ENCODE measurements at places on chromosomes 7 and 10.
A peak's percentile ranks its signal among the peaks of the same experiment; 100 is the strongest.

- DNase-seq, result no peak
Observed at GRCh38 chr10:32788359-32788758, 169.7 kb downstream of the ITGB1 start.

DNA sequence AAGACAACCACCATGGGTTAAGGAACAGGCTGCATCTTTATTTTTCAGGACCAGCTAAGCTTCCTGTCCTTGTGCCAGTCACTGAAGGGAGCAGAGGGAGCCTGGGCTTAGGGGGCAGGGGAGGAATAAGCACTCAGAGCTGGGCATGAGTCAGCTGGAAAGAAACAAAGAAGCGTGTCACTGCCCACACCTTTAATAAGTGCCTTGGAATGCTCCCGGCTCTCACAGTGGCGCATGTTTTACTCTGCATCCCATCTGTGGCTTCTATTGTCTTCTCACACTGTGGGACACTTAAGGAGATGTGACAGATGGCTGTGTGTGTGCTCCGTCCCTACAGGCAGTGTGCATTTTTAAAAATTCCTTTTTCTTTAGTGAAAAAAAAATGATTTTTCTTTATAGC lies 71.7 kb downstream of the MTURN start:
- no peak for DNase-seq

DNA sequence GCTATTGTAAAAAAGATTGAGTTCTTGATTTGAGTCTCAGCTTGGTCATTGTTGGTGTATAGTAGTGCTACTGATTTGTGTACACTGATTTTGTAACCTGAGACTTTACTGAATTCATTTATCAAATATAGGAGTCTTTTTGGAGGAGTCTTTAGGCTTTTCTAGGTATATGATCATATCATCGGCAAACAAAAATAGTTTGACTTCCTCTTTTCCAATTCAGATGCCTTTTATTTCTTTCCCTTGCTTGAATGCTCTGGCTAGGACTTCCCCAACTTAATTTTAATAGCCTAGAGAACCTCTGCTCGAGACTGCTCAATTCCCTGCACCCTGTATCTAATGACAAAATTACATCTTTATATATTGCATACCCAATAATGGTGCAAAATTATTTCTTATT lies 154.4 kb downstream of the CCDC7 start:
- no peak for DNase-seq

- DNase-seq, result no peak
Observed at GRCh38 chr7:6579446-6579845, 2.2 kb downstream of the ZDHHC4 start.

GRCh38 chr7:88480896-88481295 lies 174.2 kb upstream of the STEAP4 start:
- no peak for DNase-seq

GRCh38 chr10:84114088-84114667 lies 25.1 kb upstream of the GHITM start:
- DNase-seq, result no peak

DNA sequence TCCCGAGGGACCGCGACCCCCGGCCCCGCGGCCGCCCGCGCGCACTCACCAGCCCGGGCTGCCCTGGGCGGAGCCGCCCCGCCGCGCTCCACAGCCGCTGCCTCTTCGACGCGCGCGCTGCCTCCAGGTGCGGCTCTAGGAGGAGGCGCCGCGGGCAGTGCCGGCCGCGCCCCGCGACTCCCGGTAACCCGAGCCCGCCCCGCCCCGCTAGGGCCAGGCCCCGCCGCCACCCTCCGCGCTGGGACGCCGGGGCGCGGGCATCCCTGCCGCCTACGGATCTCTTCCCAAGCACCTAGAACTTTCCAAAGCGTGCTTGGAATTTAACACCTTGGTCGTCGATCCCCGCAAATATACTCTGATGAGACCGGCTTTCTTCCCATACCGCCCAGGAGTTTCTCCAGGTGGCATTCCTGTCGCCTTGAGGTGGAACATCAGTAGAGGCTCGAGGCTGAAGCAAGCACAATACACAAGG lies at the start of gene SLC26A5:
TSS of gene SLC26A5 (minus strand) at position 159 of the 472 bp plus-strand sequence. CDS start 24,693 bp downstream, outside the sequence.
- DNase-seq, result no peak

DNA sequence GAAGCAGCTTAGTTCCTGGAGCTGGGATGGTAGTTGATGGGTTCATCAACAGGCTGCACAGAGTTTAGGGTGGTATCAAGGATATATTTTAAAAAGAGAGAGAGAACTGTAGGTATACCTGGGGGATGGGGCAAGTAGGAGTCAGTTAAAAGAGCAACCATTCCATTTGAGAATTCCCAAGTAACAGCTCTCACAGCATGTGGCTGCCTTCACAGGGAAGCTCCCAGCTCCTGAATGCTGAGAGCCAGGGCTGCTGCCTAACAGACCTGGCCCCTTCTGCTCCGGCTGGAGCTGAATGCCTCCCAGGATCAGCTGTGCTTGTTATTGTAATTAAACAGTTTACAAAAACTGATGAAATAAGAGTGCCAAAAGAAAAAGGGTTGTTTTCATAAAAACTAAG lies 58.8 kb upstream of the GPR26 start:
- no peak for DNase-seq

DNA sequence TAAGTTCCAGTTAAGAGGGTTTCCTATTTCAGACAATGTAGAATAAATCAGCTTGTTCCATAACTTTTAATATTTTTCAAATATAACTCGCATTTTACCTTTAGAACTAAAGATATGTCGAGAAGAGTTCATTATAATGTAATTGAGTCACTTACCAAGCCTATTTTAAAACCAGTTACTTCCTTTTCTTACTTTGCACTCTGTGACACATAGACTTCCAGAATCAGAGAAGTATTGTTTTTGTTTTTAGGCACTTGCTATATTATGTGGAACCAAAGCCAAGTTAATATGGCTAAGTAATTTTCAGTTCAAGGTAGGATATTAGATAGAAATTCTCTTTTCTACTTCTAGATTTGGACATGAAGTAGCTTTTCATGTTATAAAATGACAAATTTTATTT lies 182.7 kb upstream of the PRPS1L1 start:
- no peak for DNase-seq

DNA sequence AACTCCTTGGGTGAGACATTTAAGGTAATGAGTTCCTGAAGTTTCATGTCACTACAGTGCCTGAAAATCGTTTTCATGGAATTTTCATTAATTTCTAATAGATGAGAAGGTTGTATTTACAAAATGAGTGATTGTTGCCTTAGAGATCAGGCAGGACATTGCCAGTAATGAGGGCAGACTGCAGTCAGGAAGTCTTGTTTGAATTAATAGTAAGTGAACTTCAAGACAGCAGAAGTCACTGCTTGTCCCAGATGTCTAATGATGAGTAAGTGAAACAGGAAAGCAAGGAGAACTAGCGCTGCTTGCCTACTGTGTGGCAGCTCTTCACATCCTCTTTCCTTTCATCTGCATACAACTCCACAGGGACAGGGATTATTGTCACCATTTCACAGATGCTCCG lies 237.4 kb downstream of the BAMBI start:
- DNase-seq, result no peak

DNA sequence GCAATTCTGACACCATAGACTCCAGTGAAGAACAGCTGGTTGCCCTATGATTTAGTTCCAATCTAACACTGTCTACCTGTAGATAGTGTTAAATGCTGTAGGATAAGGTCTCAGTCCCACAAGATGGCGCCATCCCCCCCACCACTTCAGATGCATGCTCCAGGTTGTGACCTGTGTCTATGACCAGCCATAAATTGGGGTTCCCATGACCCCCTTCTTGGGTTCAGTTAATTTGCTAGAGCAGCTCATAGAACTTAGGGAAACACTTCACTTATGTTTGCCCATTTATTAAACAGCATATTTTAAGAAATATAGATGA lies 13.1 kb downstream of the CCSER2 start:
- no peak for DNase-seq

- no peak for DNase-seq
Observed at GRCh38 chr10:113381981-113382509, 170.8 kb upstream of the HABP2 start.

GRCh38 chr7:143314127-143314526 lies 1.8 kb upstream of the CLCN1 start:
- DNase-seq, result no peak

- DNase-seq, result no peak
Observed at GRCh38 chr7:49778731-49779270, 5.4 kb downstream of the VWC2 start.

DNA sequence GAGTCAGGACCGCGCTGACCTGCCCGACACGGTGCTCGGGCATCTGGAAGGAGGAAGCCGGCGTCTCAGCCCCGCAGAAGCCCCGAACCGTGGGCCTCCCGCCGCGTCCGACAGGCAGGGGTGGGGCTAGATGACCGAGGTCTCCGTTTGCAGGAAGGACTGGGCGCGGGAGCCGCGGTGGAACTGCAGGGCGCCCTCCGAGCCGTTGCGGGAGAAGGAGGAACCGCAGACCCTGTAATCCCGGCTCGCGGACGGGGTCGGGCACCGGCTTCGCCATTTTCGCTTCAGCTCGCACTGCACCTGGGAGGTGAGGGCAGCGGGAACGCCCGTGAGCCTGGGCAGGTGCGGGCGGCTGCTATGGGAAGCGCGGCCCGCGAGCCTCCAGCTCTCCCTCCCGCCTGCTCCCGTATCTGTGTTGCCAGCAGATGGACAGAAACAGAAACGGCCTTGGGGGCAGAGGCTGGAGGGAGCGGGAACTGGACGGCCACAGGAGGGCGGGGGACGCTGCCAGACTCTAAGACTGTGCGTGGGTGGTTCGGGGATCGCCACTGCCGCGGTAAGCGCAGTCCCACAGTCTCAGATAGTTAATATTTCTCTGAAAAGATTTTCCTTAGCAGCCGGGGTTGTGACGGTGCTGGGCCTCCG lies 114.1 kb downstream of the VIPR2 start:
- DNase-seq, result no peak

- DNase-seq, result peak; percentile 57
Observed at GRCh38 chr7:8176370-8177081, 85.4 kb downstream of the ICA1 start.

- DNase-seq, result no peak
Observed at GRCh38 chr10:60816628-60817397, 38.5 kb downstream of the CDK1 start.

GRCh38 chr7:148222721-148223120 lies 367.8 kb upstream of the C7orf33 start:
- no peak for DNase-seq

GRCh38 chr10:13100349-13101294 lies 659 bp downstream of the OPTN start:
- DNase-seq, result no peak

- no peak for DNase-seq
Observed at GRCh38 chr7:135186841-135187253, 16.3 kb upstream of the CYREN start.

All from stimulated activated naive CD4-positive, alpha-beta T cell treated with Interleukin-2 at 50 U/mL for 16 hours (primary cell).